ENCODE measurements at places on chromosomes 2 and 18.
A peak's percentile ranks its signal among the peaks of the same experiment; 100 is the strongest.

DNA sequence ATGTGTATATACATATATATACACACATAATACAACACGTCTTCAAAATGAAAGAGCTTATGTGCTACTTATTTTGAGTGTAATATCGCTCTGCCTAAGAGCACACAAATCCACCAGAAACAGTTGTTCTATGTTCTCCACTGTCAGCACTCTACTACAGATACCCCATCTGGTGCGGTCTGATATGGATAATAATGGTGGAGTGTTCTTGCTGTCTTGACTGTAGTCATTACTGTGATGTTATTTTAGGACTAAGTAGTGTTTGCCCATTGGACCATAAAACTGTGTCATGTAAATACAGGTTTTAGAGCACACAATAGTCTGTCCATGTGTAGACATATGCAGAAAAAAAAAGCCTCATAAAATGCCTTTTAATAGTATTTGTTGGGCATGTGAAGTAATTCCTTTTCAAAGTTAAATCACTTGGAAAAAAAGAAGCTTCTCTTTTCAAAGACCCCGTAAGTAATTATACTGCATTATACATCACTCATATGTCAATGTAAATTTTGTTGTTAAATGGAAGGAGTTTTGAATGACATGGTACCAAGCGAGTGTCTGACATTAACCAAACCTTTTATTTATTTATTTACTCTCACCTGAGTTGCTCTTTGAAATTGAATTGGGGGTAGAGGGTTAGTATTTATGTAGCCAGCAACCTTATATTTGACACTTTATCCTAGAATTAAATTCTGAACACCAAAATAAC, 1249.2 kb upstream of the ZEB2 start:
- no peak for DNase-seq

- DNase-seq = peak; percentile 31
Observed at GRCh38 chr18:78884502-78884901, 95.1 kb upstream of the SALL3 start.

DNA sequence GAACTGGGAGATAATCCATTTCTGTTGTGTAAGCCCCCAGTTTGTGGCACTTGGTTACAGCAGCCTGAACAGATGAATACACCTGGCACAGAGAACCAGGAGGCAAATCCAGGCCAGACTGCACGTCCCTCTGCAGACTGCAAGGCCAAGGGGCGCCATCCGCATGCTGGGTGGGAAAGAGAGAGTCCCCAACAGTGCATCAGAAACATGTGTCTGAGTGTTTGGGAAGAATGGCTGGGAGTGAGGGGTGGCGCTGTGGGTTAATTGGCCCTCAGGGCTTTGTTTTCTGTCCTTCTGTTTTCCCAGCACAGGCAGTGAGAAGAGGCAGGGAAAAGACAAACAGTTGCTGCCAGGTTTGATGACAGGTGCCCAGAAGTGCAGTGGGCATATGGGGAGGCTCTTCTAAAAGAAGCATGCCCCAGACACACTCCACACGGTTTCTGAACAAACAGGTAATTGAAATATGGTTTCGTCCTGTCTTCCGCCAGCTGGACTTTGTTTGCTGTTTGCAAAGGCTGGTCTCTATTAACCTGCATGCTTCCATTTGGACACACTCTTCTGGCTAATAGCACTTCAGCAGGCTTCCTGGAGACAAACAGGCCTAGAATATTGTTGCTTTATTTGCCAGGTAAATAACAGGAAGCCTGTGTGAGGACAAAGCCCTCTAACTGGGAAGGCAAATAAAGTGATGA, 43.4 kb upstream of the SEC11C start:
- no peak for DNase-seq

GRCh38 chr2:28544922-28545589, 49.2 kb downstream of the PLB1 start:
- DNase-seq = no peak

- DNase-seq = no peak
Observed at GRCh38 chr18:74652392-74652988, 54.8 kb downstream of the ZNF407 start.

GRCh38 chr2:189799531-189799930, 15.3 kb downstream of the PMS1 start:
- no peak for DNase-seq

DNA sequence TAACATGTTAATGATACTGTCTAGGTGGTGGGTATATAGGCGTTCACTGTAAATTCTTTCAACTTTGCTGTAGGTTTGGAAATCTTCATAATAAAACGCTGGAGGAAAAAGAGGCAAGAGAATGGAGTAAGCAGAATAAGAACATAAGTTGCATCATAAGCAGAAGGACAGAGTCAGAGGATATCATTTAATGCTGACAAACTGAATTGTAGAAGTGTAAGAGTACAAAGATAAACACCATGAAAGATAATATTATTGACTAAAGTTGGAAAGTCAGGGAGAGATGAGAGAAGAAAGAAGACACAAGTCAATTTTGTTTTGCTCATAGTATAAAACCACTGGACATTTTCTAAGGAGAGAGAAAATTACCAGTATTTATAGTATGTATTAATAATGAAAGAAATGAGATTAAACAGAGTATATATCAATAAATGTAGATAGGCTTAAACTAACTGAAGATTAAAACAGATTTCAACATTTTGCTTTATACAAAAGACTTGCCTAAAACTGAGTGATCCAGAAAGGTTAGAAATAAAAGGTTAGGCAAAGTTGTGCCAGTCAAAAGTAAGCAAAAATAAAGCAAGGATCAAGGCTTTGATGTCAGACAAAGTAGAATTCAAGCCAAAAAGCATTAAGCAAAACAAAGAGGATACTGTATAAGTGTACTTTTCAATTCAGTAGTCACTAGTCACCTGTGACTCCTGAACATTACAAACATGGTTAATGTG, 42.4 kb upstream of the VIT start:
- DNase-seq = no peak

GRCh38 chr2:170929686-170930050, 615 bp downstream of the GORASP2 start:
- DNase-seq = peak; percentile 70

DNA sequence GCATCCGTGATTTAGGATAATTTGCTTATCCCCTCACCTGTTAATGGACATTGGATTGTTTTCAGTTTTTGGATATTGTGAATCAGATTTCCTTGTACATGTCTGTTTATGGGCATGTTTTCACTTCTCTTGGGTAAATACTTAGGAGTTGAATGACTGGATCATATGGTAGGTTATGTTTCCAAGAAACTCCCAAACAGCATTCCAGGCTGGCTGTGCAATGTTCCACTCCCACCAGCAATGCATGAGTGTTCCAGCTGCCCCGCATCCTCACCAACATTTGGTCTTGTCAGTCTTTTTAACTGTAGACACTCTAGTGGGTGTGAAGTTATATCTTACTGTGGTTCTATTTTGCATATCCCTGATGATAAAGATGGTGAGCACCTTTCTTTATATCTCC, 8.9 kb upstream of the LRRFIP1 start:
- DNase-seq = no peak

- no peak for DNase-seq
Observed at GRCh38 chr2:172038604-172039003, 38.9 kb downstream of the METAP1D start.

GRCh38 chr18:40371673-40372072, 1583.4 kb upstream of the PIK3C3 start:
- no peak for DNase-seq

DNA sequence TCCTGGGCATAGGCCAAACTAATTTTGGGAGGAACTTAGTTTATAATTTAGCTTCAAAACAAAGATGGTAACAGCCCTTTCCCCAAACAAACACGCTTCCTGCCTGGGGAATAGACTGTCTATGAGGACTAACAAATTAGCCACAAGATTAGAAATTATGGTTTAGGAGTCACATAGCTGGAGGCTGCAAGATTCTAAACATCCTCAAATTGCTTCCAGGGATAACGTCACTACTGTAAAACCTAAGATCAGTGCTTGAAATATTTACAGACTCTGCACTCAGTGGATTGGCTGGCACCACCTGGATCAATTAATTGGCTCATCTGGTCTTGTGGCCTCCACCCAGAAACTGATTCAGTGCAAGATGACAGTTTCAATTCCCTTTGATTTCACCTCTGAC, 118.0 kb upstream of the TACR1 start:
- no peak for DNase-seq

GRCh38 chr2:43524177-43524965, 71.5 kb downstream of the THADA start:
- DNase-seq = no peak

DNA sequence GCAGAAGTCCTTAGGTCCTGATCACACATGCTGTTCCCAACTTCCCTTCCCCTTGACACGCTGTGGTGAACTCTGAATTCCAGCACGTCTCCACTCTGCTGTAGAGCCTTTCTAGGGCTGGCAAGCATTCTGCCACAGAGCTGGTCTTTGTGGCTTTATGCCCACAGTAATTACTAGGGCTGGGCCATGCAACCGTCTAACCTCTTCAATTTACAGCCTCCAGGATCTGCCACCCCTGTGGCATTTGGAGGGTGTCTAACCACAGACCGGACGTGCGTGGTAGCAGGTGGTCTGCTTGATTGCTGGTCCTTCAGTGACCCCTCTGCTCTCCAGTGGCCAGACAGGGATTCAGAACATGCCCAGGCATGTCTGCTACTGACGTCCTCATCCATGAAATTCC, 43.1 kb upstream of the TGFA start:
- no peak for DNase-seq

- DNase-seq = no peak
Observed at GRCh38 chr18:11955239-11956029, 25.9 kb upstream of the IMPA2 start.

DNA sequence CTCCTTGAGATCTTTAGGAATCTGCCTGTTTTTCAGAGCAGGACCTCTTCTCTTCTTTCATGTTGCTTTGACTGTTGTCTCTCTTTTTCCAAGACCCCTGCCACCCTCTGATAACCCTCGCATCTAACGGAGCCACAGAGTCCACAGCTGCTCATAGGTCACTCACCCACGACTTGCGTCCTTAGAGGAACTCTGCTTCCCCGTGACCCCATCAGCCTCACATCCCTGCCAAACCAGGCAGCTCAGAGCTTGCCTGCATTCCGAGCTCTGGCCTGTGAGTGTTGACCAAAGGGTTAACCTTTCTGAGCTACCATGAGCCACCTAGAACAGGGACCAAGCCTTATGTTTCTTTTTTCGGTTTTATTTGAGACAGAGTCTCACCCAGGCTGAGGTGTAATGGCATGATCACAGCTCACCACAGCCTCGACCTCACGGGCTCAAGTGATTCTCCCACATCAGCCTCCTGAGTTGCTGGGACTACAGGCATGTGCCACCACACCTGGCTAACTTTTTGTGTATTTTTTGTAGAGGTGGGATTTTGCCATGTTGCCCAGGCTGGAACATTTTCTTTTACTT, 36.4 kb downstream of the CABLES1 start:
- no peak for DNase-seq

- no peak for DNase-seq
Observed at GRCh38 chr2:208224802-208225201, 30.1 kb downstream of the IDH1 start.

DNA sequence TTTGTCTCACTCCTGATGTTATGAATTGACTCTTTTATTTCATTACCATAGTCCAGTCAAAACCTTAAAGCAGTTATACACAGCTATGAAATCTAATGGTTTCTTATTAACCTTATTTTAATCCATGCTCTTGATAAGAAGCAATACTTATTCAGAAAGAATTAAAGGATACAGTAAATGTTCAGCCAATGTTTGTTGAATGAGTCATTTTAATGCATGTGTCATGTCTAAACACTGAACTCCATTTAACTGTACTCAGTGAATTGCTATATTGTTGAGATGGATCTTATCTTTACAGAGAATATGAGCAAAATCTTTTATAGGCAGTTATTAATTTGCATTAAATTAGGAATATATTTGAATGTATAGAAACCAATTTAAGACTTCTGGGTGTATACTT, 135.1 kb upstream of the TFPI start:
- DNase-seq = no peak

- DNase-seq = peak; percentile 70
Observed at GRCh38 chr2:20224164-20224715, 690 bp downstream of the SDC1 start.

DNA sequence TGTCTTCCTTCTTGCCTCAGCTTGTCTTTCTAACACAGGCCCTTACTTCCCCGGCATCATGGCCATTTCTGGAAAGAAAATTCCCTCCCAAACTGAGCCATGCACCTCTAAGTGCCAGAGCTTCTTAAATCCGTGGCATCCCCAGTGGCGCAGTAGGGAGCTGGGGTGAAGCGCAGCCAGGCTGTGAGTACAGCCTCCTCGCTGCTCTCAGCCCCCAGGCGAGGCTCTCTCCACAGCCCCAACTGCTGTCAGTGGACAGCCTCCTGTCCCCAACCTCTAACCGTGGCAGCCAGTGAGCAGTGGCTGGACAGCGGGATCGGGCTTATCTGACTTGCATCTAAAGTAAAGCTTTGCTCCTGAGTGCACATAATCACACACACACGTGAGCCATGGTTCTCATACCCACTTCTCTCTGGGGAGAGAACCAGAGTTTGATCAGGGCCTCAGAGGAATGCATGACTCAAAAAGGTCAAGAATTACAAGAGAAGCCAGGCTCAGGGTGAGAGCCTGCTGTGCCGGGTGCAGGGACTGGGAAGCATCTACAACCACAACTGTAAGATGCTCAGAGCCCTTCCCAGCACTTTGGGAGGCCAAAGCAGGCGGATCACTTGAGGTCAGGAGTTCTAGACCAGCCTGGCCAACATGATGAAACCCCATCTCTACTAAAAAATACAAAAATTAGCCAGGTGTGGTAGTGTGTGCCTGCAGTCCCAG, 50.7 kb downstream of the SFXN5 start:
- DNase-seq = no peak

GRCh38 chr2:12649602-12650400, 66.9 kb upstream of the TRIB2 start:
- no peak for DNase-seq

Measured in ecto neural progenitor cell (in vitro differentiated cells).